CD4-positive, alpha-beta T cell (primary cell): ENCODE measurements at places on chromosomes 1 and 21. TPM values are rescaled to one million over a fixed set of nuclear protein-coding genes. Genes with fewer than 3 reads are reported as not detected.

DNA sequence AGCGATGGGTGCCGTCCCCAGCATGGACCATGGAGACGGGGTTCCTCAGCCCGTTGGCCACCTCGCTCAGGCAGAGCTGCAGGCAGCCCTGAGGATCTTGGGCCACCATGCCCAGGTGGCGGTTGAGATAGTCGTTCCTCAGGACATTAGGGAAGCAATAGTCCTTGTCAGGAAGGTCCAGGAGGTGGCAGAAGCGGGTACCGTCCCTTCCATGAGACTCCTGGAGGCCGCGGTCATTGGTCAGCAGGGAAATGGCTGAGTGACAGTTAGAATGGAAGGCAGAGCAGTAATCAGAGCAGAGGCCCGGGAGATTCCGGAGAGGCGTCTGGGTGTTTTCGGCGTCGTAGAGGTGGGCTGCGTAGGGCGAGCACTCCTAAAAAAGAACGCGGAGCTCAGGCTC lies 4.1 kb downstream of the HHIPL2 start:
- no peak for DNase-seq

The TLR5 gene
- 2.5 TPM for total RNA-seq

GRCh38 chr1:87864676-87865075 lies 536.0 kb downstream of the LMO4 start:
- no peak for DNase-seq

The BGLAP gene
- total RNA-seq, result 1.9 TPM

DNA sequence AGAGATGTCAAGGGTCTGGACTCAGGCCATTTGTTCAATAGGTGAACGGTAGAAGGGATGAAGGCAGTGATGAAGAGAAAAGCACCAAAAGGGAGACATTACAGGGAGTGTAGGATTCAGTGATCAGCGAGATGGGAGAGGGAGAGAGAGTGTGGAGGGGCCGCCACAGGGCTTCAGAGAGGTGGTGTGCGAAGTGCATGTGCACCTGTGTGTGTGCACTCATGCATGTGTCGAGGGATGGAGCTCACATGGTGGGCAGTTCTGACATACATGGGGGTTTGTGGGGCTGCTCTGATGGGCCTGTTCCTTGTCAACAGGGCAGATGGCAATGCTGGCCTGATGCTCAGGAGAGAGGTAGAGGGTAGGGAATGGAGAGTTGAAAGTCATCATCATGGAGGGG lies 11.4 kb upstream of the KCNA2 start:
- DNase-seq, result no peak

The ELAVL4 gene
- total RNA-seq, result not detected

DNA sequence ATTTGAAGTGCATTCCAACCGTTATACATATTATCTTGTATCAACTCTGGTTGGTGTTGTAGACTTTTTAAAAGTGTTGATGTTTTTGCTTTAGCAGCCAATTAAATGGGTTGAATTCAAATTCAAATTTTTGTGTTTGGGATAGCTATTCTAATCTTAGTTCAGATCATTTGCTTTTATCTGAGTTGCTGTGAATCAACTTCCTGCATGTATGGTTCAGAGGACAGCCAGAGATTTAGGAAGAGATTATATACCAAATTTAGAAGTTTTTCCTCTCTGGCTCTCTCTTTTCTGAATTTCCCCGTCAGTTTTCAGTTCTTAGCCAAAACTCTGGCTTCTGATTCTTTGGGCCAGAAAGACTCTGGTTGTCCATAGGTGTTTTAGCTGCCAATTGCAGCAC lies 415.5 kb downstream of the NUF2 start:
- DNase-seq, result no peak
